ENCODE measurements at places on chromosomes 13 and 19.

GRCh38 chr13:110156301-110157049 is 150.5 kb downstream of the COL4A1 start:
- no peak for DNase-seq

DNA sequence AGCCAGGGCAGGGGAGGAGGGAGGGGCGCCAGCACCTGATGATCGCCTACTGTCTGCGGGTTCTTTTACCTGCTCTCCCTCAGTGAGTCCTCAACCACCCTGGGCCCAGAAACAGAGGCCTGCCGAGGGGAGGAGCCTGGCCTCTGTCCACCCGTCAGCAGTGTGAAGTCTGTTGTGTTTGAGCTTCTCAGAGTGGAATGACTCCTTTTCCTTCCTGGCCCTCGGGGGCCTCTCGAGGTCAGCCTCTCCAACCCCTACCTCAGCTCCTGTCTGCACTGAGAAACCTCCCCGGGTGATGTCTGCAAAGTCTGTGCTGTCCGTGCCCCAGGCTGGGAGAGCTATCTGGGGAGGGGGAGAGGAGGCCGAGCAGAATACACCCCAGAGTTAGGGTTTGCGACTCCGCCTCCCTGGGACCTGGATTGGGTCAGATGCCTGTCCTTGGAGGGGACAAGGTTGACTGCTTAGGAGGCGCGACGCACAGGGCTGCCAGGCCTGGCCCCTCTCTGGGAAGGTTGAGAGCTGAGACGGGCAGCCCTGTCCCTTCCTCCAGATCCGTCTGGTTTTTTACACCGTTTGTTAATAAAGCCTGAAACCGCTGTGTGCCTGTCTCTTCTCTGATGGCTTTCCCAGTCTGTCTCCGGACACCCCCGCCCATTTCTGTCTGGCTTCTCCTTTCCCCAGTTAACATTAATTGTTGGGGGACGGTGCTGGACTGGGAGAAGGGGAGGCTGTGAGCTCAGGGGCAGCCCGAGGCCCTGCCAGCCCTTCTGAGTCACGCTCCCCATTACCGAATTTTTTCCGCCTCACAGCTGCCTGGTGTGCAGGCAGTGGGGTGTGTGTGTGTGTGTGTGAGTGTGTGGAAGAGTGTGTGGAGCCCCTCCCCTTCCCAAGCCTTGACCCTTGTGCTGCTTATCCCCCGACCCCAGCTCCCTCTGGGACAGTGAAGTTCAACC is 989 bp upstream of the SSC5D start:
- DNase-seq = no peak

- DNase-seq = no peak
These were observed 13.6 kb upstream of the PEPD start for GRCh38 chr19:33535226-33535625.

GRCh38 chr19:46463516-46463915 is 7.8 kb downstream of the PNMA8A start:
- no peak for DNase-seq

- no peak for DNase-seq
These were observed 922 bp upstream of the ERVK3-1 start for GRCh38 chr19:58304255-58304654.

DNA sequence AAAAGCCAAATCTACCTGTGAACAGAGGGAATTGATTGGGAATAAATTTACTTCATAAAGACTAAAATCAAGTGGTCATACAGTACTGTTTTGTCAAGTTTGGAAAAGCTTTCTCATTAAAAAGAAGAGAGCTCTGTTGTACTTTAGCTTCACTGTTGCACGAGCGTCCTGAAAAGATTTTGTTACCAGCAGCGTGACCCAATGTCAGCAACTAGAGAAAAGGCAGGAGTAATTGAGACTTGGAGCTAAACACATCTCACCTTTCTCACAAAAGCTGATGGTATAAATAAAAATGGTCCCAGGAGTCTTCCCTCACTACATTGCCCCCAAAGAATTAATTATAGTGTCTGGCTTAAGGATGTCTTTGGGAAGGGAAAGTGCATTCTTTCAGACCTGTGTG is 613.7 kb downstream of the OLFM4 start:
- DNase-seq = peak; percentile 37

- DNase-seq = peak; percentile 74
These were observed 47.3 kb upstream of the SHKBP1 start for GRCh38 chr19:40529093-40529954.

DNA sequence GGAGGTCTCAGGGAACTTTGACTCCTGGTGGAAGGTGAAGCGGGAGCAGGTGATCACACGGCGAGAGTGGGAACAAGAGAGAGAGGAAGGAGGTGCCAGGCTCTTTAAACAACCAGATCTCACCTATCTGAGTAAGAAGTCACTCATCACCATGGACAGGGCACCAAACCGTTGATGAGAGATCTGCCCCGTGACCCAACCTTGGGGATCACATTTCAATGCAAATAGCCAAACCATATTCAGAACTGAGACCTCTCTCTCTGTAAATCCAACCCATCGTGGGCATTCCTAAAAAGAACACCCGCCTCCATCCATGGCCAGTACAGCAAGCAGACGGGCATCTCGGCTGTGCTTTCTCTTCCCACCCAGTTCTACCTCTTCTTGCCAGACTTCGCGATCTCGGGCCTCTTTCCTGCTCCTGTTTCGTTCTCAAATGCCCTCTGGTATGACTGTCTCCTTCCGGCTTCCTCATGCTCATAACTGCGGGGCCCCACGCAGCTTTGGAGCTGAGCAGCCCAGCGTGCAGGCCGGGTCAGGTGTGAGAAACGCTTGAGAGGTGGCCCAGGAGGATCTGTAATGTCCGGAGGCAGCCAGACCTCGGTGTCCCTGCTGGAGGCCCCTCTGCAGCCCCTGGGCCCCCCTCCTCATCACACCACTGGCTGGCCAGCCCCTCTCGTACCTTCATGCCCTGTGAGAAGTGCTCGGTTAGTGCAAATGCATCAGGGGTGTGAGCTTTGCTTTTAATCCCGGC is 97.0 kb upstream of the GPR183 start:
- DNase-seq = peak; percentile 33

- DNase-seq = no peak
These were observed 14.6 kb downstream of the ACER1 start for GRCh38 chr19:6318772-6319171.

DNA sequence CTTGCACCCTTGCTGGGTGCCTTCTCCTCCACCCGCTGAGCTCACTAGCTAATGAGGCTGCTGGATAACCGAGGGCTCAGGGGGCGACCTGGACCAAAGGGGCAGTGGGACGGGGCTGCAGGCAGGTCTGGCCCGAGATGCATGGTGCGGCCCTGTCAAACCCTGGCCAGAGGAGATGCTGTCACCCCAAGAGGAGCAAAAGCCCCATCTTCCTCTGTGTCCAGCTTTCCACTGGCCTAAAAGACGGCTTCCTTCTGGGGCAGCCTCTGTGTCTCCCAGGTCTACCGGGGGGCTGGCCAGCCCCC is 261.8 kb downstream of the TBC1D4 start:
- no peak for DNase-seq

DNA sequence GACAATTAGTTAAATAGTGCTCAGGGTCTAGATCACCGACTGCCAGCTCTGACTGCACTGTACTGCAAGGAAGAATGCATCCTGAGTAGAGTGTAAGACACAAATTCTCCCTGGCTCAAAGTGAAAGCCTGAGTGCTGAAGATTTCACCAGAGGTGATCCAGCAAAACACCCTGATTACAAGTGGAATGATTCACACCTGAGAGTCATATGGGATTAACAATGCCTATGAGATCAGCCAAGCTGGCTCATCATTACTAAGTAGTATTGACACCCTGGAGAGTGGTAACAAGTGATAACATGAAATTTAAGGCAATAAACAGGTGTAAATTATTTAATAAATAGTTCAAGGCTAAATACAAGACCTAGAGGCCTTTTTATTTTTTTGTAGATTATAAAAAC is 403.8 kb upstream of the PRR20A start:
- no peak for DNase-seq

- no peak for DNase-seq
These were observed 181.5 kb upstream of the TSHZ3 start for GRCh38 chr19:31530781-31531180.

- DNase-seq = no peak
These were observed 393.0 kb downstream of the ITGBL1 start for GRCh38 chr13:101845245-101846020.

DNA sequence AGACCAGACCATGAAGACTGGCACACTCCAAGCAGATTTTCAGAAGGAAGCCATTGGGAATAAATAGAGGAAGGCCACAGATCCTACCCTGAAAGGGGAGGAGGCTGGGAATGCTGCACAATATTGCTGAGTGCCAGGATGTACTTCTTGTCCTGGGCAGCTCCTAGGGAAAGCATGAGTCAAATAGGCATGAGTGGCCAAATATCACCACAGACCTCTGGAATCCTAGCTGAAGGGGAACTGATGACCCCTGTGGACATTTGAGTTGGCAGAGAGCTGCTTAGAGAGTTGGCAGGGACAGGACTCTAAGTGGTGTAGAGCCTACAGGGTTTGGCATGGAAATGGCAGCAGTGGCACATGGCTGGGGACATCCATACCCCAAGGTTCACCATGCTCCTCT is 234.3 kb upstream of the TRPC4 start:
- no peak for DNase-seq

DNA sequence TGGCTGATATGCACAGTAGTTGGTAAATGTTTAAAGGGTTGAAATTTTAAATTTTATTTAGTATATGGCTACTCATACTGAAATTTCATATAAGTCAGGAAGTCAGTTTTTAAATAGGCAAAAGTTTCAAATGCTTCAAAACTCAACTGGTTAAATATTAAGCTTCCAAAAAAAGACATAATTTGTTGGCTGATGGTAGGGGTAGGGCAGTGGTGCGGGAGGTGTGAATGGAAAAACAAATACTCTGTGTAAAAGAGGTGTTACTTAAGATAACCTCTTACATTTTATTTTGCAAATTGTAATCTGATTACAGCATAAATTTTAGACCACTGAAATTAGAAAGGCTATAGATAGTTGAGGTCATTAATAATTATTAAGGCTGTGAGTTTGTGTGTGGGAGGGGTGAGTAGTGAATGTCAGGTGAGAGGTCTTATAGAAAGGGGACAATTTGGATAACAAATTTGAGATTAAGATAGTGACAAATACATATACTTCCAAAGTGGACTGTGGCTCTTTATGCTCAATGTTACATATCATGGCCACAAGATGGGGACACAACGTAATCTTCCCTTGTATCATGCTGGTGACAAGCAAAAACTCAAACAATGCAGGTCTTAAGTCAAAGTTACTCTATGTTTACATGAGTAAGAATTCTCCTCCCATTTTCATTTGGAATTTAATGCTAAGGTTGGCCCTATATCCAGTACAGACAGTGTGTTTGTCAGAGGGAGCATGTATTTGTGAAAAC is 36.6 kb upstream of the OXGR1 start:
- DNase-seq = peak; percentile 34

GRCh38 chr19:36379510-36379819 is 464 bp upstream of the ZFP14 start:
- no peak for DNase-seq

- no peak for DNase-seq
These were observed 16.8 kb downstream of the ELL start for GRCh38 chr19:18504886-18505610.

GRCh38 chr13:67052550-67053490 is 177.3 kb downstream of the PCDH9 start:
- no peak for DNase-seq

DNA sequence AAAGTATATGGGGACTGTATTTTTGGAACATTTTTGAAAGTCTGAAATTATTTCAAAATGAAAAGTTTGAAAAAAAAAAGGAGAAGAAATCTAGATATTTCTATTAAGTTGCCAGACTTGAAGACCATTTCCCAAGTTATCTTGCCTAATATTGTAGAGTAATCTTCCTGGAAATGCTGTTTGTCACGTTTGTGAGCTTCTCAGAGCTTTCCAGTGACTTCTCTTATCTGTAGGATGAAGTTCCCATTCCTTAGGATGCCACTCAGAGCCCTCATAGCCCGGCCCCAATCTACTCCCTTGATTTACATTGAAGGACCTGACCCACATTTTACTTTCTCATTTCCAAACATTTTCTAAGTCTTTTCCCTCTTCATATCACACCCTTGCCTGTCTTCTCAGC is 23.6 kb downstream of the CEACAM8 start:
- DNase-seq = no peak

GRCh38 chr13:59112221-59112718 is 1051.5 kb downstream of the DIAPH3 start:
- no peak for DNase-seq

GRCh38 chr13:51793570-51794271 is 10.2 kb downstream of the DHRS12 start:
- DNase-seq = no peak

DNA sequence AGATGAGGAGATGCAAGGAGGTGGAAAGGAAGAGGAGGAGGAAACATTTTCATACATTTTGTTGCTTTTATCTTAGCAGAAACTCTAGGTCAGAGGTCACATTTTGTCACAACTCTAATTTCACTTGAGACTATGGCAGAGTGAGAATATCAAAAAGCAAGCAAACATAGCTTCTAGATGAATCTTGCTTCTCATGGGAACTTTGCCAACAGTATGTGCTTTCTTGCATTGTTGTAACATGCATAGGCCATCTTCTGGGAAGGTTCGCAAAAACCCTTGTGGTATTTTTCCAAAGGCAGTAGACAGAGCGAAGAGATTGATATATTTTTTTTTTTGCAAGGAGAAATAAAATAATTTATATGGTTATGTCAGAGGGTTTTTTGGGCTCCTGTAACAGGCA is 291.3 kb downstream of the MTUS2 start:
- DNase-seq = no peak

DNA sequence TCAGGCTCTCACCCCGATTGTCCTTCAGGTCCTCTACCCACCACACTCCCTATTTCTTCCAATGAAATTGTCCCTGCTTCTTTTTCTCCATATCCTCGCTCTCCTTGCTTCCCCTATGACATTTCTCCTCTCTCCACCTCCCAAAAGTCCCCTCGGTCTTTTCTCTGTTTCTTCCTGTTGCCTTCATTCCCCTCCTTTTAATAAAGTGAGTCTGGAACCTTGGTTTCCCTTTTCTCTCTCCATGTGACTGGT is 676 bp upstream of the ZNF574 start:
- DNase-seq = no peak

DNA sequence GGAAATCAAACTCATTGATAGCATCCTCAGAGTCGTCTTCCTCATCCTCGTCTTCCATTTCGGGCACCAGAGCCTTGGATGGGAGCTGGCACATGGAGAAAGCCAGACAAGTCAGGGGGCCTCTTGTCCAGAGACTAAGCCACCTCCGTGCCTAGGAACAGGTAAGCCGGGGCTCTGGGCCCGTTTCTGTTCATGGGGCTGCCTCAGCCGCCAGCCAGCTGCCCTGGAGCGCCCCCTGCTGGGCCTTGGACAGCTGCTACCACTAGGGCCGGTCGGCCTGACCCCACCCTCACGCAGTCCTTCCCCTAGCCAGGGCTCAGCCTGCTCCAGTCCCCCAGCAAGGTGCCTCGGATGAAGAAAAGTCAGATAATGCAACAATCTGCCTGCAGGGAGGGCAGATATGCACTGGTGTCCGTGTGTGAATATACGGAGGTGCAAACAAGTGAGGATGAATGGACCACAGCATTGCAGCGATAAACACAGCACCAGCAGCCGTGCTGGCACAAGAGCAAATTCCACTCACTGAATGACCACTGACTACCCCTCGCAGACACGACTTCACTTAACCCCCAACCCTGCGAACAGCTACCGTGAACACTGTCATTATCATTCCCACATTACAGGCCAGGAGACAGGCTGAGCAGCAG is 11.9 kb upstream of the PRKD2 start:
- peak; percentile 38 for DNase-seq

GRCh38 chr13:51739027-51739764 is 64.8 kb downstream of the DHRS12 start:
- peak; percentile 12 for DNase-seq

- DNase-seq = no peak
These were observed 56.9 kb downstream of the ZNF726 start for GRCh38 chr19:23971598-23971997.

Data from renal pelvis (tissue), 12 donors.